ENCODE measurements at places on chromosomes 6 and 20. TPM values are rescaled to one million over a fixed set of nuclear protein-coding genes. Genes with fewer than 3 reads are reported as not detected.

Gene BPIFB1
- 1.4 TPM for polyA plus RNA-seq

Gene PRR18
- polyA plus RNA-seq, result not detected

Gene CLIC5
- 0.37 TPM for polyA plus RNA-seq

Gene GRM1
- 0.01 TPM for polyA plus RNA-seq

Gene SLC17A3
- not detected for polyA plus RNA-seq

Gene RIPOR2
- 0.41 TPM for polyA plus RNA-seq

Gene RAD21L1
- not detected for polyA plus RNA-seq

Gene FRS3
- 3.3 TPM for polyA plus RNA-seq

Measured in esophagus (tissue), 2 donors.